Activated CD4-positive, alpha-beta T cell treated with anti-CD3 and anti-CD28 coated beads for 36 hours (primary cell): ENCODE measurements at places on chromosomes 6 and 20. TPM values are rescaled to one million over a fixed set of nuclear protein-coding genes. Genes with fewer than 3 reads are reported as not detected.

GRCh38 chr20:53899351-53900167 lies 170.8 kb downstream of the BCAS1 start:
- DNase-seq = peak; percentile 89

DNA sequence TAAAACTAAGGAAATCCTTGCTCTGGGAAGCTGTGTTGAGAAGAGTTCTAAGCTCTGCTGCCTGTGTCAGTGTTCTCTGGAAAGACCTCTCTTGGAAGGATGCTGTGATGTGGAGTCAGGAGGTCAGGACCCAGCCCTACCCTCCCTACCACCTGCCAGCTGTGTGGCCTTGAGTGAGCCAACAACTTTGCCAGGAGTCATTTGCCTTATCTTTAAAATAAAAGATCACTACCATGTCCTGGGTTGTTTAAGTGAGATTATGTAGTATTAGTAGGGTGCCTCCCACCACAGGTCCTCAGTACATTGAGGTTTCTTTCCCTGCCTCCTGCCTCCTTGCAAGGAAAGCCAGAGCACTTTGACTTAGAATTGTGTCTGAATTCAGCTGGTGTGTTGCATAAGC lies 64.9 kb downstream of the FOXO3 start:
- DNase-seq = no peak

DNA sequence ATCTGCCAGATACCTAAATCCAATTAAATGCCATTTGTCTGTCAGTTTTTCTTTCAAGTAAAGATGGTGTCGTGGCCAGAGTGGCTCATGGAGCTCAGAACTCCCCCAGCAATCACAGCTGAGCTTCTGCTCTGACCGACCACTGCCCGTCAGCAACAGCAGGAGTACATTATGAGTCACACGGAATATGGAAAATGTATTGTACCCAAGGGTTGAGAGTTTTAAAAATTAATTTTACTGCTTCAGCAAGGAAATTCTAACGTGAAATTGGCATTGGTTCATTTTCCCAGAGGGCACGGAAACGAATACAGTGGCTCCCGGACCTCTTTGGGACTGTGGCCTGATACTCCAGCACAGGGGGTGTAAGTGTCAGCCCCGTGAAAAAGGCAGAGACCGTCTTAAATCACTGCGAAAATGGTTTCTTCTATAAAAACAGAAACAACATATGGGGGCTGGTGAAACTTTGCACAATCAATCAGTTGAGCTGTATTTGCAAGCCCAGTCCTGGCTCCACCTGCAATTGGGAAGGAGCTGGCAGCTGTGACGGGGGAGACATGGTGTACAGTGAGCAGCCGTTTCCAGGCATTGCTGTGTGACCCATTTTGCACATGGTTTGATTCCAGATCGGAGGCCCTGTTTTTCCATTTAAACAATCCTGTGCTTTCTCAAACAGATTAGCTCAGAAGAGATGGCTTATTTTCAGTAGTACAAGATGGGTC lies 12.8 kb downstream of the NPEPL1 start:
- no peak for DNase-seq

GRCh38 chr6:25337431-25337830 lies 58.3 kb downstream of the CARMIL1 start:
- DNase-seq = no peak

GRCh38 chr6:491233-491632 lies 99.7 kb downstream of the IRF4 start:
- DNase-seq = peak; percentile 72

- no peak for DNase-seq
Measured at GRCh38 chr20:35319192-35319870, 27.1 kb upstream of the FAM83C start.

GRCh38 chr6:116512734-116513133 lies 1.3 kb downstream of the CALHM5 start:
- no peak for DNase-seq

DNA sequence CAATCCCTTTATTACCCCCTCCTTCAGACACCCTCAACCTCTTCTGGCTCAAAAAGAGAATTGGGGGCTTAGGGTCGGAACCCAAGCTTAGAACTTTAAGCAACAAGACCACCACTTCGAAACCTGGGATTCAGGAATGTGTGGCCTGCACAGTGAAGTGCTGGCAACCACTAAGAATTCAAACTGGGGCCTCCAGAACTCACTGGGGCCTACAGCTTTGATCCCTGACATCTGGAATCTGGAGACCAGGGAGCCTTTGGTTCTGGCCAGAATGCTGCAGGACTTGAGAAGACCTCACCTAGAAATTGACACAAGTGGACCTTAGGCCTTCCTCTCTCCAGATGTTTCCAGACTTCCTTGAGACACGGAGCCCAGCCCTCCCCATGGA lies 2.2 kb downstream of the TNF start:
- DNase-seq = no peak

DNA sequence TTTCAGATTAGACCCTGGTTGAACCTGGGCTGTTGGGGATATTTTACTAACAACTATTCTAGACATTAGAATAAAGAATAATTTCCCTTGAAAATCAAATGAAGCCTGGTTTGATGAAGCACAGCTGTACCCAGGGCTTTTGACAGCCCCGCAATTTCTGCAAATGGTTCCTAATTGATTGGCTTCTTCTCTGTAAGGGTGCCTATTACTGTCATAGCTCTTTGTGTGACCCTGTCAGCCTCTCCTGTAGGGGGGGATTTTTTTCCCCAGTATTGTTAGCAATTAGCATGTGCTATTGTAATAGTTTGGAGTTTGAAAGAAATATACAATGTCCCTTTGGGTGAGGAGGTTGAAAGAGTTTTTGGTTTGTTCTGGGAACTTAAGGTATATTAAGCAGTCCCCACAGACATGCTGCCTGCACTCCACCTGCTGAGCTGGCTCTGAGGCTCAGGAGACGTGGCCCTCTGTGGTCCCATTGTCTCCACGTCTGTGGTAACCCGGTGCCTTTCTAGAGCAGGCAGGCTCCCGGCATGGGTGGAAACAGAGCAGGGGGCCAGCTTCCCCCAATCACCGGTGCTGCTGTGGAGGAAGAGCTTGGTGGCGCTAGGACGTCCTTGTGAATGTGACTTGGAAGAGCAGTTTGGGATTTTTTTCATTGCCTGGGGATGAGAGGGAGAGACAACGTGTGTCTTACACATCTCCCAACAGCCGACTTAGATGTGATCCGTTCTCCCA lies 47.3 kb upstream of the CLDN20 start:
- DNase-seq = no peak

GRCh38 chr6:37818536-37819176 lies 871 bp upstream of the ZFAND3 start:
- peak; percentile 97 for DNase-seq

- no peak for DNase-seq
Measured at GRCh38 chr6:24755279-24755678, 19.5 kb upstream of the GMNN start.

DNA sequence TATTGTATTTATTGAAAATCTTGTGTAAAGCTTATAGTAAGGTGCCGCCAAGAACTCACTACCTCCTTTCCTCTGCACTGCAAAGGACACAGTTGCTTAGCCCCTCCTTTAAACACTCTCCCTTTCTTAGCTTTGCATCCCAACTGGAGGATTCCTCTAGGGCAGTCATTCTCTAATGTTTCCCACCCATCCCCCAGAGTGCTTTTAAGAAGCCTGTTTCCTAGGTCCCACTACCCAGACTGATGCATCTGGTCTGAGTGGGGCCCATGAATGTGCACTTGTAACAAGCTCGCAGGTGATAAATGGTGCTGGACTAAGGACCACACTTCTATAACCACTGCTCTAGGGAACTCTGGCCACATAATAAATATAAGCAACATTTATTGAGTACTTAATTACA lies 55.2 kb downstream of the B4GALT5 start:
- DNase-seq = no peak

DNA sequence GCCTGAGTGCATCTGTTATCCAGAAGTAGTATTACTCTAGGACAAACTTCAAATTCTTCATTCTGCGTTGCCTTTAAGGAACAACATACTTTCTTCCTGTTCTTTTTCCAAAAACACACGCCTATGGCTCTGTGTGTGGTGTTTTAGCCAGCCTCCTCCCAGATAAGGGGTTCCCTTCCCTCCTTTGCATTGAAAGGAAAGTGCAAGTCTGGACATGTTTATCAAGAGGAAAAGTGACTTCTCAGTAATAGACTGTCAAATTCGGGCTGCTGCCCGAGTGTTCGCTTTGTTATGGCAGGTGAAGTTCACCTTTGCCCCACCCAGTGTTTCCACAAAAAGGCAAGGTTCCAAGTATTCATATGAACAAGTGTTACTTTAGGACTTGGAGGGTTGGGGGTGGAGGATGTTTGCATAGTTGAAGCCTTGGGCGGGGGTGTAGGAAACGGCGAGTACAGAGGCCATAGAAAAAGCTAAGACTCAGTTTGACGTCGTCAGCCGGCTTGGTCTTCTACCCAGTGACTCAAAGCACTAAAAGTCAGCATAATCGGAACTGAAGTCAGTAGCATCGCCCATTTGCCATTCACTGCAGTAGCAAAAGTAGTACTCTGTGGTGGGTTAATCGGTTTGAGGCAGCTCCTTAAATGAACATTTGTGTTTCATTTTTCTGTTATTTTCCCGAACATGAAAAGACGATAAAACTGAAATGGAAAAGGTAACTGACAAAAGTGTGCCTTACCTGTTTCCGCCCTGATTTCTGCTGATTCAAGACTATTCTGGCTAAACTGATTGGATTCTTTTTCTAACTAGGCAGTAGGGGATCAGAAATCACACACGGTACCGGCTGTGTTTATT lies 12.5 kb downstream of the PRDM1 start:
- DNase-seq = peak; percentile 93

DNA sequence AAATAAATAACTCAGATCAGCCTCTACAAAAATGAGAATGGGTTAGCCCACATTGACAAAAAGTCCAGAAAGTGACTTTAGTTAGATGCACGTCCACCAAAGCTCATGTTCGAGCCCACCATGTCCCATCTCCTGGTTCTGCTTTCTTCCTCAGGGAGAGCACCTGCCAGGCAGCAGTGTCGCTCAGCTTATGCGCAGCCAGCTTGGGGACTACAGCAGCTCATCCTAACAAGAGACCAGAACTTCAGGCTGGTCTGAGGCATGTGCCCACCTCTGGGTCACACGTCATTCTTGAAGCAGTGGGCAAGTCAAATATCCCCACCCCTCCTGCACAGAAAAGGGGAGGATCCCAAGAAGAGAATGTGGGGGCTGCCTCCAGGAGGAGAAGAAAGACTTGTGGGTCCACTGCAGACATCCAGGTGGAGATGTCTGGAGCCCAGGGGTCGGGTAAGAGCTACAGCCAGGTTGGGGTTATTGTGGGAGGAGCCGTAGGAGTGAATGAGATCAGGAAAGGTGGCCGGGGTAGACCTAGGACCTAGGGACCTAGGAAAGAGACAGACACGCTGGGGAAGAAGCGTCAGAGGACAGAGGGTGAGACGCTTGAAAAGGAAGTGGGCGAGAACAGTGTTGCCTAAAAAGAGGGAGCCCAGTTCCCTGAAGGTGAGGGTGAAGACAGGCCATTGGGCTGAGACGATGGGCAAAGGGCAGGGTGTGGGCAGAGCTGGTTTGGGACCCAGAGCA lies 52.5 kb downstream of the SSR1 start:
- no peak for DNase-seq

DNA sequence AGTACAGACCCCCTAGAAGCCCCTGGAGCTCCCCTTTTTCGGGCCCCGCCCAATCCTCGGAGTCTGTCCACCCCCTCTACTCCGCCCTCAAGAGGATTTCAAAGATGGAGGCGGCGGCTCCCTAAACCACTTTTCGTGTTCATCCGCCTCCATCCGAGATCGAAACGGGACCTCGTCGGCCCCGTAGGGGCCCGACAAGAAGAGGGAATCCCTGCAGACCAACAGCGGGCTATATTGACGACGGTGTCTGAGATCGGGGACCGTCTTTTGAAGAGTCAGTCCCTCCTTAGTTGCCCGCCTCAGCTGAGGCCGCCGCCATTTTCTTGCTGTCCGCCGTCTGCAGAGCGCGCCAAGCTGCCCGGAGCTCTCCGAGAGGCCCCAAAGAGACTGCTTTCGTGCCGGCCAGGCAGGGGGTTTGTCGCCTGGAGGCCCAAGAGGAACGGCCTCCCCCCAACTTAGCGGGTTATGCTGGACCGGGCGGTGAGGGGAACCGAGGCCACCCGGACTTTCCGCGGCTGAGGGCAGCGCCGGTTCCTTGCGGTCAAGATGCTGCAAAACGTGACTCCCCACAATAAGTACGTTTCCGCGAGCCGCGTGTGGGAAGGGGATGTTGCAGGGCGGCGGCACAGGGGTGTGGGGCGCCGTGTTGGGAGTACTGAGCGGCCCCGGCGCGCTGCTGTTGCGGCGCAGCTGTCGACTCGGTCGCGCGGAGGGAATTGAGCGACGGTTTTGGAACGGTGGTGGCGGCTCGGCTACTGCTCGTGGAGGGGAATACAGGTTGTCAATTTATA lies 4.2 kb downstream of the BRD2 start:
- peak; percentile 80 for DNase-seq

DNA sequence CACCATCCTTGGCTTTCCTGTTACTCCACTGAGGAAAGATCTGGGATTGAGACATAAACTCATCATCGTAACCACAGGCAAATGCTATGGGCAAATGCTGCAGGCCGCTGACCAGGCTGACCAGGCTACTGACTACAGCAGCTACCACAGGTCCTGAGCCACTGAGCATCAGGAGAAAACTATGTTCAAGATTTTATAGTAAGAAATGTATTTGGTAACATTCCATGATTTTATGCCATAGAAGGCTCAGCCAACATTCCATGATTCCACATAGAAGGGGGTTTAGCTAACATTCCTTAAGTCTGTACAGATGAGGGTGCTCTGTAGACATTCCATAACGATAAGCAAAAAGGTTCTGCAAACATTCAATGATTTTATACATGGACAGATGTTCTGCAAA lies 16.1 kb upstream of the B4GALT5 start:
- DNase-seq = no peak

- DNase-seq = no peak
Measured at GRCh38 chr6:961407-961960, 268.5 kb upstream of the EXOC2 start.

DNA sequence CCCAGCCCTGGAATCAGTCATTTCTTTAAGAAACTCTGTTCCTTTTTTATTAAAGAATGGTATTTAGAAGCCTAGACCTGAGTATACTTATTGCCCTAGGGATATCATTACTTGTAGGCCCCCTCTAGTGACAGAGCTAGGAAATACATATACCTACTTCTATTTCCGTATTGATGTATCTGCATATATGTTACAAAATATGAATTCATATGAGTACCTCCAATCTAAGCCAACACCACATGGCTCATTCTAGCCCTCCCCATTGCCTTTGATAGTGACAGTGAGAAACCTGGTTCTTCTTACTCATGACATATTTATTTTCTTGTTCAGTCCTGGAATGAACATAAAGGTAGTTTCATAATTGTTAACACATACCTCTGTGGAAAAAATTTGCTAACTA lies 137.2 kb downstream of the FARS2 start:
- peak; percentile 52 for DNase-seq

GRCh38 chr6:44737341-44737740 lies 349.8 kb downstream of the CDC5L start:
- no peak for DNase-seq

GRCh38 chr6:107941627-107942026 lies 16.4 kb downstream of the SEC63 start:
- DNase-seq = no peak

FOXF2 gene
- total RNA-seq = not detected

ENPP1 gene
- total RNA-seq = 0.42 TPM

CGA gene
- total RNA-seq = not detected

WFDC5 gene
- 0.23 TPM for total RNA-seq

SAPCD1 gene
- total RNA-seq = 12.2 TPM
